SJCRH30 (cell line): ENCODE measurements at places on chromosomes 11 and 22. TPM values are rescaled to one million over a fixed set of nuclear protein-coding genes. Genes with fewer than 3 reads are reported as not detected.

DNA sequence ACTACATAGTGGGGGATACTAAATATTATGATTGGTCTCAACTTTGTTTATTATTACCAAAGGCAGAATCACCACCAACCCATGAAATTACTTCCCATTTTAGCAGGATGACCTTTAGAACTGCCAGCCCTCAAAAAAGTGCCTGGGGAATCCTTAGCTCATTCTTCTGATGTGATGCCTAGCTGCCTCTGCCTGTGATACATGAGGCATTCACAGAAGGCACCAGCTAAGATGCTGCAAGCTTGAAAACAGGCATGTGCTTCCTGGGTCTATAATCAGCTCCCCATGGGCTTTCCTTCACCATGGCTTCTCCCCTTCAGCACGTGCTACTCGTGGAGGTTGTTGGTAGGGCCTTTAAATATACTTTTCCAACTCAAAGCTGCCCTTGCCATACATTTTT, 50.4 kb upstream of the ARHGAP20 start:
- DNase-seq = no peak

DNA sequence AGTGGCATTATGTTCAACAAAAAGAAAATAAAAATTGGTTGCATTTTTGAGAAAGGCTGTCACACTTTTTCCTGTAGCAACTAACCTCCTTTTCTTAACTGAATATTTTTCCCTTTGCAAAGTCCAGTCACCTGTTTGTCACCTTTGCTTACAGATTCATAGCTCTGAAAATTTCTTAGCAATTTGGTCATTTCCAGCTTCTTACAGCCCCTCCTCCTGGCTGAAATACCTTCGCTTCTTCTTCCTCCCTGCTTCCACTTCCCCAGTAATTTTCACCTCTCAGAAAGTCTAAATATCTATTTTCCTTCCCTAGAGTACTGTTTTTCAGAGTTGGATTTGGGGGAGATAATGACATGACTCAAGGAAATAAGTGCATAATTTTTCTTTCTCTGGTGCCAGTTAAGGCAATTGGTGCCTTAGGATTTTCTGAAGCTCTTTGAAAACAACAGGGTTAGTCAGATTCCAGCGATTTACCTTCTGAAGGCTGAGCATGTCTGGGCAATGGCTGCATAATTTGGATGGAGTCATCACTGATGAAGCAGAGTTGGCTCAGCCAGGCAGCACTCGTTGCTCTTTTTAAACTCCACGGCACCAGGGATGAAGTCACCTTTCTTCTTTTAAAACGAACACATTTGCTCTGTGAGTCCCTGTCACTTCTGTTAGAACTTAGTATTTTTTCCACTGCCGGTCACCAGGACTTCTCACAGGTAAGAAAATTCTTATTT, 62.1 kb upstream of the AMOTL1 start:
- no peak for DNase-seq

DNA sequence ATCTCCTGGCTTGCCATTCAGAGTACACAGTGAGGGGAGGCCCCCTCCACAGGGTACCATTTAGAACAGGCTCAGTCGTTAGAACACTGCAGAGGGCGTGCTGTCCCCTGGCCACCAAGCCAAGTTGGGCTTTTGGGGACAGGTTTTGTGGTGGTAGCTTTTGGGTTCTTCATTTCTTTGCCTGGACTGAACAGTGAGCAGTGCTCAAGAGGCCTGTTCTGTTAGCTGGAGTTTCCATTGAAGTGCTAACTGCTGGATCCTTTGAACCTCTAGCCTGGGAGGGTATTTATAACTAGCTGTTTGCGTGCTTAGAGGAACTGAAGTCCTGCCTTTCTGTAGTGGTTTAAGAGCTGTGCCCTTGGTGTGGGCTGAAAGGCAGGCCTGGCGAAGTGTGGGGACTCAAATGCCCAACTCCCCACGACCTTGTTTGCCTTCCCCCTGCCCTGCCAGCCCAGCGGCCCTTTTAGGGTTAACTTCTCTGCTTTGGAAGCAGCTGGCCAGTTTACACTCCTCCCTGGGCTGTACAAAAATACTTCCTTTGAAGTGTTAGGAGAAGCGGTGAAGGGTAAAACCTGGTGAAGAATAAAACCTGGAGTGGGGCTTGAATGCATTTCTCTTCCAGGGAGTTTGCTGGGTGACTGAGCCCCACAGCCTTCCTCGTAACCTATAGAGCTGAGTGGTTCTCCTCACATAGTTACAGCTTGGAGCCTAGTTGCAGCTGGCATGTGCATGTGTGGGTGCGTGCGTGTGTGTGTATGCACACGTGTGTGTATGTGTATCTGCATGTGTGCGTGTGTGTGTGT, 34.6 kb downstream of the ZNRF3 start:
- peak; percentile 70 for DNase-seq

GRCh38 chr22:25566898-25567235, 2.4 kb downstream of the GRK3 start:
- no peak for DNase-seq

GRCh38 chr11:32172848-32173834, 82.3 kb downstream of the RCN1 start:
- peak; percentile 78 for DNase-seq

Gene TRIM29
- not detected in 2 replicates for total RNA-seq

DNA sequence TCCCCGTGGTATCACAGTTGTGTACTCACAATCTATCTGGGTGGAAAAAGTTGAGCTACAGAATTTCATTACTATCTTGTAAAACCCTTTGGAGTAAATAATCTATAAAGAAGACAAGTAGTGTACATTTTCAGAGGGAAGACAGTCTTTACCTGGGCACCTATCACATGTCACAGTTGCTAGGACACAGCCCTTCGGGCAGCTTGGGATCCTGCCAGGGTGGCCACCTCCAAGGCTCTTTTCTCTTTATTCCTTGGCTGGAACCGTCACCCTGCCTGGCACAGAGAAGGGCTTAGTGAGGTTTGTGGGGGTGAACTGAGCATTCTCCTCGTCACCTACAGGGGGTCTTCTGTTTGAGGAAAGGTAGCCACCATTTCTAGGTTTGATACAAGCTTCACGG, 23.6 kb downstream of the LRRC74B start:
- no peak for DNase-seq

- DNase-seq = no peak
These were observed 16.6 kb downstream of the ASRGL1 start for GRCh38 chr11:62353841-62354240.

Gene ALG8
- total RNA-seq = 63.0 and 63.6 TPM in 2 replicates

DNA sequence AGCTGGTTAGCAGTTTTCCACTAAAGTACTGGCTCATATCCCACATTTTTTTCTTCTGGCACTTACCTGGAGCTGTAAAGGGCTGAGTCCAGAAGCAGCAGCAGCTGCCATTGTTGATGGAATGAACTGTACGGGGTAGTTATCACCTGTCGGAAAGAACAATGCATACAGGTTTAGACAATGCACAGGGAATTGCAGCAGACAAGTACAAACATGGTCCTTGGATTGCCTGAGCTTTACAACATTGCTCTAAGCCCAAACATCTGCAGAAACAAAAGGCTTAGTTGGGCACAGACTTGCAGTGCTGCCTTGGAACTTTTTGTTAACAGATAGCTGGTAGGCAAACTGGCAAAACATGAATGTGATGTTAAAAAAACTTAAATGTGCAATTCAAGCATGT, 258.8 kb downstream of the SOX6 start:
- no peak for DNase-seq

Gene MAP6
- 0.53 and 0.79 TPM in 2 replicates for total RNA-seq

DNA sequence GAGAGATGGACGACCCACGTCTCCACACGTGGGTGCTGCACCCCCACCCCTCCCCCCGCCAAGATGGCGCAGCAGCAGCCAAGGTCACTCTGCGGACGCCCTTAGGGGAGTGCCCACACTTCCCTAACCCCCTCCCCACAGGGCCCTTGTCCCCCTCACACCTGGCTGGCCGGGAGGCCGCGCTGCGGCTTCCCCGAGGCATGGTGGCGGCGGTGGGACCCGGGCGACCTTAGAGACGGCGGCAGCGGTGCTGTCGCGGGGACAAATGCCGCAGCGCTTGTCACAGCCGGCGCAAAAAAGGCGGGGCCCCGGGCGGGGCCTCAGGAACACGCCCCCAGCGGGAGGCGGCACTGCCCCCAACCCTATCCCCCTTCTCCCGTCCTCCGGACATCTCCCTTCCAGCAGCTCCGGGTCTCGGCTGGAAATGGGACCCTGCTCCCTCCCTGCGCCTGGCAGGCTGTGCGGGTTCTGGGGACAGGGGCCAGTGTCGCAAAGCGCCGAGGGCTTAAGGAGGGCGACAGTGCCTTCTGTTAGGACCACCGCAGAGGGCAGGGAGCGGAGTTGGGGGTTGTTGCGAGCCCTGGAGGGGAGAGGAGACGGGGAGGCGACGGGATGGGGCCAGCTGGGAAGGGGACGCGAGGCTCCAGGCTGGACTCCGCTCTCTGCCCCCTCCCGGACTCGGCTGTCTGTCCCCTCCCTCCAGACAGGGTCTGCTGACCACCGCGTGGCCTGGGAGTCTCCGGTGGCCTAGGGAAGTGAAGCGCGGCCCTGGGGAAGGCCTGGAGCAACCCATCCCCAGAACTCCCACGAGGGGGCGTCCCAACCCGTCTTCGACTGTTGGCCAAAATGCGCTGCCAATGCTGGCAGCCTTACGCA, at the start of gene CHCHD10:
TSS of gene CHCHD10 (minus strand) at position 300 of the 876 bp plus-strand sequence. CDS start at position 202, 98 bp downstream.
- peak; percentile 70 for DNase-seq

- DNase-seq = peak; percentile 34
These were observed 64.8 kb downstream of the RAB30 start for GRCh38 chr11:83006877-83007330.
